ENCODE measurements at places on chromosomes 4 and X.

DNA sequence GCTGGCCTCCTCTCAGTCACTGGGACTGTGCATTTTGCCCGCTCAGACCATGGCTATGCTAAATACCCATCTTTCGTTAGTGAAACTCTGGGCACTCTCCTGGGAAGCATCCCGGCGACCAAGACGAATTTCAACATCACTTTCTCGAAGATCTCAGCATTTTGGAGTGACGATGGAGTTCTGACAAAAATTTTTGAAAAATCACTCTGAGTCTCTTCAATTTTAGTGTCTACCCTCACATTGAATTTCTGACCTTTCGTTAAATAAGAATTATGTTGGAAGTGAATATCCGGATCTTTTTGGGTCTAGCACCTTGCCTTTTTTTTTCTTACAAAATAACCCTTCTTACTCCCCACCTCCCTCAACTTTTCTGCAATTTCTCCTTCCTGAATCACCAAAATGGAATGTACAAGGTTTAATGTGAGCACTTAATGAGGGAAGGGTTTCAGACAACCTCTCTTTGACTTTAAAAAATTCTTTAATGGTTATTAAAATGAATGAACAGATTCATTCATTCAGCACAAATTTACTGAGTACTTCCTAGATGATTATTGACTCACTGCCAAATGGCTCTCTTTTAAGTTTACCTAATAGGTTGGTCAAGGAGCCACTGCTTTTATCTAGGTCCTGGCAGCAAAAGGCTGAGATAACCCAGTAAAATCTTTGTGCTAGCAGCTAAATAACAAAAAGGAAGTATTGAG lies 746 bp upstream of the AADAT start:
- no peak for DNase-seq

DNA sequence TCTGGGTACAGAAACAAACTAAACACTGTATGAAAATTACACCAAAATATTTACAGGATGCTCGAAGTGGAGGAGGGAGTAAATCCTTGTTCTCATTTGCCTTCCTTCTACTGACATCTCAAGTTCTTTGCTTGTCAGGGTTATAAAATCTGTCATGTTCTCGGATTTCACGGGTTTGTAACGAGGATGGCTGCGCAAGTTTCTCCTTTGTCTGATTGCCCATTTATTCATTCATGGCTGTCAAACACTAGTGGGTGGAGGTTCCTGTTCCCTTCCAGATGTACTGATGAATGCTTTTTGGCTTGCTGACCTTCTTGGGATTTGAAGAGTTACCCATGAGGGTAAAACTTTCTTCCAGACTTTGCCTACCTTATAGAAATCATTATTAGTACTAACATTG lies 206.9 kb downstream of the SPCS3 start:
- no peak for DNase-seq

DNA sequence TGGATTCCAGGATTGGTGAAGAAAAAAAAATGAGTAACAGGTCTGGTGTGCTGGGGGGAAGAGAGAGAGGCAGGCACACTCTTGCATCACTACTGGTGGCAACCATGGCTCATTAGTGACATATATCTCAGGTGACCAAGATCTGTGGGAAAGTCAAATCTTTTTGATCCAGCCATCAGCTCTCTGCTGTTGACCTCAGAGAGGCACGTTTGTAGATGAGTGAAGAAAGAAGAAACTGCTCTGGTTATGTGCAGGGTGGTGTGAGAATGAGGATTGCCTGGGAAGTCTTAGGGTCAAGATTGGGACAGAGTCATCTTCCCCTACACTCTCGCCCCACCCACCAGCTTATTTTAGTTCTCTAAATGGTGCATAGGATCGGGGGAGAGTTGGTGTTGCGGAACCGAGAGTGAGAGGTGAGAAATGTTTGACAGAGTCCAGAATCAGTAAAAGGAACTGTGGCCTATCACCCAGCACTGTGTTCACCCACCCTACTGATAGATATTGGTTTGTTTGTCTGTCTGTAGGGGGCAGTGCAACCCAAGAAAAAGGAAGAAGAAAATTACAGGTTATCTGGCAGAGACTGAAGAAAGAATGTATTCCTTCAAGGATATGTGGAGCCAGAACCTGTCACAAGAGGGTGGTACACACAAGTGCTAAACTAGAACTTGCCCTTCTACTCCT lies 21.9 kb downstream of the ARMCX6 start:
- no peak for DNase-seq

DNA sequence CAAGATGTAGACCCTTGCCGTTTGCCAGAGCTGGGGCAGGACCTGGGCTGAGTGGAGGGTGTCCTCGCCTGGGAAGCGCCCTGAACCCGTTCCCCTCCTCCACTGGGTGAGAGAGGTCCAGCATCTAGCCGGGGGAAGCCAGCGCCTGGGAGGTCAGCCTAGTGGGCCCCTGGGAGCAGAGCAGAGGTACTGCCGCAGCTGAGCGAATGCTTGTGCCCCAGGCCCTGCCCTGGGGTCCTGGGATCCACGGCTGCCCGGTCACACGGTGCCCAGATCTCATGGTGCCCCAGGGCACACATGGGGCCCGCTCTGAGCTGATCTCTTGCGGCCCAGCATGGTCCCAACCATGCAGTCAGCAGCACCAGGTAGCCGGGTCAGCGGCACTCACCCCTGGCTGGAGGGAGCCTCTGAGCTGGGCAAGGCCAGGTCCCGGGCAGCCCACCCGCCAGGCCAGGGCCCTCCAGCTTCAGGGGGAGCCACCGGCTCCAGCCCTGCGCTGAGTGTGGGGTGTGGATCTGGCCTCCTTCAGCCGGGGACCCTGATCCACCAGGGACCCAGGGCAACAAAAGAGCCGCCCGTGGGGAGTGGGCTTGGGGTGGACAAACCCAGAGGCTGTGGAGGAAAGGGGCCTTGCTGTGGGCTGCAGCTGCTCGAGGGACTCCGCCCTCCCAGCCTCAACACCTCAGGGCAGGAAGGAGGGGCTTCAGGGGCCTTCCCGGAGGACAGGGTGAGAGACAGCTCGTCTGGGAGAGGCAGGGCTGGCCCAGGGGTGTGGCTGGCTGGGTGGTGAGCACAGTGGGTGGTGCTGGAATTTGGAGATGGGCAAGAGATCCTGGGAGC lies 4.1 kb upstream of the CPLX1 start:
- no peak for DNase-seq
